Breast epithelium (tissue), 4 donors: ENCODE measurements at places on chromosomes 6 and 20.

DNA sequence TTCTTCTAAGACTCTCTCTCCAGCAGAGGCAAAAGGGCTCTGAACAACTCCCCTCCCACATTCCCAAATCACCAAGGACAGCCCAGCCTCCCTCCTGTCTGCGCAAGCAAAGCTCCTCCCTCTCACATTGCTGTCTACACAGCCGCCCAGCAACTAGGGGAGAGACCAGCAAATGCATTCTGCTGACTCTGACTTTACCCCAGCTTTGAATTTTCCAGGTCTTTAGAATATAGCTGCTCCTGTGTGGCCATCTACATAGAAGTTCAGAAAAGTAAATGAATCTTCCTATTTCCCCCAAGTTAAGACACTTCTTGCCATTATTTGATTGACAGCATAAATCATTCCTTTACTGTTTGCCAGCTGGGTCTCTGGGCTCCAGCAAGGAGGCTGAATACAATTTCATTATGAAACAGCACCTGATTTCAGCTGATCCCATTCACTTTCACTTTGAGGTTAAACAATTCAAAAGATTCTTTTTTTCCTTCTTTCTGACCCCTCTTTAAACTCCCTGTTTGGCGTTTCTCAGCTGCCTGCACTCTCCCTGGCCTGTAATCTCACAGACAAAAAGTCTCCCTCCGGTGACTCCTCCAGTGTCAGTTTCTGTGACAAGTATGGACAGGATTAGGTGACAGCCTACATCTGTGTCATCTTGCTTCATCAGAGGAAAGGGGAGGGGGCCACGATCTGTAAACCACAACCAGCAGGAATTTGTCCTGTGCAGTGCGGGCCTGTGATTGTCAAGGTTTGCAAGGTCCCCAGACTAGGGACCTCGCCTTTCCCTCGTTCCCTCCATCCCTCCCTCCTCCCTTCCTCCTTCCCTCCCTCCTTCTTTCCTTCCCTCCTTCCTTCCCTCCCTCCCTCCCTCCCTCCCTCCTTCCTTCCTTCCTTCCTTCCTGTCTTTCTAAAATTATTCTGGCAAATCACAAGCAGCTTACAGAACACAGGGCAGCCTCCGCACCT is 205.6 kb upstream of the RIN2 start:
- DNase-seq, result peak; percentile 81

- DNase-seq, result no peak
Measured at GRCh38 chr20:49979030-49979832, 3.5 kb upstream of the SNAI1 start.

DNA sequence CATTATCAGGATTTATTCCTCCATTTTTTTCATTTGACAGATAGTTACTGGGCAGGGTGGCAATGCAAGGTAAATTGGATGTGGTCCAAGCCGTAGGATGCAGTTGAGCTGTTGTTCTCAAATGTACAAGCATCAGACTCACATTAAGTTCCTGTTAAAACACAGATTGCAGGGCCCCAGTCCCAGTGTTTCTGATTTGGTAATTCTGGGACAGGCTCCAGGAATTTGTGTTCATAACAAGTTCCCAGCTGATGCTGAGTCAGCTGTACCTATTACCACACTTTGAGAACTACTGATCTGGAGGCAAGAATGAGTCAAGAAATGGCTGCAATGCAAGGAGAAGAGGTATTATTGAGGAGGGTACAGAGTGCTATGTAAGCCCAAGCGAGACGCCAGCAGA is 11.7 kb downstream of the TMEM244 start:
- DNase-seq, result no peak

- DNase-seq, result no peak
Measured at GRCh38 chr20:18567739-18568091, 483 bp downstream of the SMIM26 start.

DNA sequence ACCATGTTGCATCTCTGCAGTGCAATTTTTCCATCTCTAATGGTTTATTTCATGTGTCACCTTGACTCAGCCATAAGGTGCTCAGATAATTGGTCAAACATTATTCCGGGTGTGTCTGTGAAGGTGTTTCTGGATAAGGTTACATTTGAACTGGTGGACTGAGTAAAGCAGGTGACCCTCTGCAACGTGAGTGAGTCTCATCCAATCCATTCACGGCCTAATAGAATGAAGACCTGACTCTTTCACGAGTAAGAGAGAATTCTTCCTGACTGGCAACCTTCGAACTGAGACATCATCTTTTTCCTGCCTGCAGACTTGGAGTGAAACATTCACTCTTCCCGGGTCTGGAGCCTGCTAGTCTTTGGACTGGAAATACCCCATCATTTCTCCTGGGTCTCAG is 77.1 kb upstream of the SLC22A23 start:
- no peak for DNase-seq

DNA sequence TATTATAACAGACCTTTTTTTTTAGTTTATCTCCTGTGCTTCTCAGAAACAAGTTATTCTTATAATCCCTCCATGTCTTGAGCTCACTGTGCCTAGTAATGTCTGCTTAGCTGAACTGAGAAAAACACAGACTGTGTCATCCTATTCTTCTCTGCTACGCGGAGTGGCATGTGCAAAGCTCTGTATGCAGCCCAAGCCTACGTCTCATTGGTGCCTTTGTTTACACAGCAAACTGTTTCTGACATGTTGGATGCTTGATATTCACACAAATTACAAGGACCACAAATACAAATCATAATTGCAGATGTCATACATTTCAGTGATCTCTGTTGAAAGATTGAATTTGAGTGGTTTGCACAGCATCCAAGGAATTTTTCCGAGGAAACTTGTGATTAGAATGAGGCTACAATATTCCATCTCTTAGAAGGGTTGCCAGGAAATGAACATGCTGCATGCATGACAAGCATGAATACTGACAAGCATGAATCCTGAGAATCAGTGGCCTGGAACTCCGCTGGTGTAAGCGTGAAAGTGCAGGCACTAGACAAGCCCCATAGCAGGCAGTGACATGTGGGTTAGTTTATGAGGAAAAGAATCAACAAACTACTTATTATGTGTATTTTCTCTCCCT is 128.4 kb upstream of the SGK1 start:
- DNase-seq, result no peak

DNA sequence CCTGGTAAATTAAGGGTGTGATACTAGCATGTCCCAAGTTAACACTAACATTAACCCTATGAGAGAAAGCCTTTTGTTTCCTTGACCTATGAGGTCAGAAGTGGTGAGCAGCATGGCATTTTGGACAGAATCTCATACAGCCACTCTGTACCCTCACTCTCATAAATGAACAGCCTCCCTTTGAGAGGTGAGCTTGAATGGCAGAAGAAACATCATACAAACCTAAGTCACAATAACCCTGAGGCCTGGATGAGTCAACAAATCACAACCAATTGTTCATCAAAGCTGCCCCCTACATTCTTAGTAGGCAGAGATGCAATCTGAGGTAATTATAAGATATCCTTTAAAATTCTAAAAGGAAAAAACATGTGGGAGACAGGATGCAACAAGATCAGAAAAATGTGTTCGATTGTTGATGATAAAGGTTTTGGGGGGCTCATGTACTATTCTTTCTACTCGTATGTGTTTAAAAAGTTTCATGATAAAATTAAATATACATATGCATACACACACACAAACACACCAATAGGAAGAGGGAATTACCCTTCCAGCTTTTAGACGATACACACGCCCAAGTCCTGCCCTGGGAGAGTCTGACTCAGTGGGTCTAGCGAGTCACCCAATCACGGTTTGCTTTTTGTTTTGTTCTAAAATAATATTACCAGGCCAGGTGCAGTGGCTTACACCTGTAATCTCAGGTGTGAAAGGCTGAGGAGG is 117.3 kb downstream of the ARHGAP18 start:
- no peak for DNase-seq

GRCh38 chr20:37401282-37401929 is 55.5 kb downstream of the SRC start:
- no peak for DNase-seq

GRCh38 chr6:53306819-53307347 is 41.9 kb downstream of the ELOVL5 start:
- DNase-seq, result no peak

DNA sequence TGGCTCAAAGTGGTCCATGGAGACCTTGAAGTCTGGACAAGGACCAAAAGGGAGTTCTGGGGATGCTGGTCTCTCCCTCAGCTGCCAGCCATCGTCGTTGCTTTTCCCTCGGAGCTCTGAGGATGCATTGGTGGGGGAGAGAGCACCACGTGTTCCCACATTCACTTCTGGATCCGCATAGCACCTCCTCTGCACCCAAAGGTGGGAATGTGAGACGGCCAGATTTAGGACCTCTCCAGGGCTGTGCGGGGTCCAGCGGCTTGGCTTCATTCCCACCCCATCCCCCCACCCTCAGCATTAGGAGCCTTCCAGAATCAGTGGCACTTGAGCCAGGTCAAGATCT is 1.1 kb downstream of the EPB41L1 start:
- DNase-seq, result no peak

GRCh38 chr6:13140980-13141379 is 187.4 kb downstream of the TBC1D7 start:
- DNase-seq, result no peak

DNA sequence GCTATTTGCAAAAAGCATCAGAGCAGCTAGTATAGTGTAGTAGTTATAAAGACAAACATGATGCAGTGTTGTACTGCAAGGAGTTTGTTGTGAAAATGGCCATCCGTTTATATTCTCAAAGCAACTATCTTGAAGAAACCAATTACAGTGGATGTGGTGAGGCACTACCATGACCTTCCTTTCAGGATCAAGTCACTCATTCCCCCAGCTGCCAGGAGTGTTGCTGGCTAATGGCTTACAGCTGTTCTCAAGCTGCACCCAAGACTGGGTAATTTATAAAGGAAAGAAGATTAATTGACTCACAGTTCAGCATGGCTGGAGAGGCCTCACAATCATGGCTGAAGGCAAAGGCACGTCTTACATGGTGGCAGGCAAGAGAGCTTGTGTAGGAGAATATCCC is 29.0 kb downstream of the ADGRF4 start:
- no peak for DNase-seq

GRCh38 chr20:11891077-11891775 is 26.5 kb upstream of the BTBD3 start:
- DNase-seq, result no peak

- no peak for DNase-seq
Measured at GRCh38 chr20:16124491-16124890, 448.8 kb downstream of the KIF16B start.

DNA sequence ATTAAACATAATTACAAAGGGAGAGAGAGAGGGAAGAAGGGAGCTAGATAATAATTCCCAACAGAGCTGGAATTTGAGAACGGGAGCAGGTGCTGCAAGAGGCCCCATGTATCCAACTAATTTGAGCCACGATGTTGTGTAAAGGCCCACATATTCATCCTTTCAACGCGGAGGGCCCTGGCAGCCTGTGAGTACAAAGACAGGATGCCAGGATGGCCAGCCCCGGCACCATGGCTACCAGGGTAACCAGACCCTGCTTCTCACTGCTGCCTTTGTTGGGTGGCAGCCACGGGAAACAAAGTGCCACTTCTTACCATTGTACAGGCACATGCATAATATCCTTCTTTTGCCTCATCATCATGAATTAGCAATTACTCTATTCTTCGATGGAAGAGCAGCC is 492.0 kb upstream of the NRSN1 start:
- DNase-seq, result no peak

GRCh38 chr6:137150072-137150471 is 23.4 kb downstream of the IL22RA2 start:
- no peak for DNase-seq

GRCh38 chr6:57421503-57421902 is 104.1 kb downstream of the PRIM2 start:
- no peak for DNase-seq

DNA sequence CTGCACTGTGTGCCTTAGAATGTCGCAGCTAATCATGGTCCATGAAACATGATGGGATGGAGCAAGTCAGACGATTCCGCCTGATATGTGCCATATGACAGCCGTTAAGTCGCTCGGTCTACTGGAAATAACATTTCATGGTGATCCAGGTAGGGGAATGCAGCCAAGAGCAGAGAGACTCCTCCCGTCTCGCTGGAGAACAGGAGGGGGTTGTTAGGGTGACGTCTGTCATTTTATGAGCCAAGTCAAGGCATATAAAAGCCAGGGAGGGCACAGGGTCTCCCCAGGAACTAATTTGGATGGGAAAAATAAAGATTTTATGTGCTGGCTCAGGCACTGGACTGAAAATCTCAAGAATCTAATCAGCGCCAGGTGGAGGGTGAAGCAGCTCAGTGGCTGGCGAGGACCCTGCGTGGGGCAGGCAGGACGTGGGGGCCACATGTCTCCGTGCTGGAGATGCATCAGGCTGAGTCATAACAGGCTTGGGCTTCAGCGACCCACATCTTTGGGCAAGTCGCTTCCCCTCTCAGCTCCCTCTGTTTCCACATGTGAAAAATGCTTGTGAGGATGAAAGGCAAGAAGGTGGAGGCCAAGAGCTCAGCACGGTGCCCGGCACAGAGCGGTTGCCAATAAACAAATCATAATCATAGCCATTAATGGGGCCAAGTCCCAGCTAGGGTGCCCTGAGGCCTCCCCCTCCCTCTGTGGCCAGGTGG is 234.6 kb downstream of the ANKRD60 start:
- peak; percentile 65 for DNase-seq

DNA sequence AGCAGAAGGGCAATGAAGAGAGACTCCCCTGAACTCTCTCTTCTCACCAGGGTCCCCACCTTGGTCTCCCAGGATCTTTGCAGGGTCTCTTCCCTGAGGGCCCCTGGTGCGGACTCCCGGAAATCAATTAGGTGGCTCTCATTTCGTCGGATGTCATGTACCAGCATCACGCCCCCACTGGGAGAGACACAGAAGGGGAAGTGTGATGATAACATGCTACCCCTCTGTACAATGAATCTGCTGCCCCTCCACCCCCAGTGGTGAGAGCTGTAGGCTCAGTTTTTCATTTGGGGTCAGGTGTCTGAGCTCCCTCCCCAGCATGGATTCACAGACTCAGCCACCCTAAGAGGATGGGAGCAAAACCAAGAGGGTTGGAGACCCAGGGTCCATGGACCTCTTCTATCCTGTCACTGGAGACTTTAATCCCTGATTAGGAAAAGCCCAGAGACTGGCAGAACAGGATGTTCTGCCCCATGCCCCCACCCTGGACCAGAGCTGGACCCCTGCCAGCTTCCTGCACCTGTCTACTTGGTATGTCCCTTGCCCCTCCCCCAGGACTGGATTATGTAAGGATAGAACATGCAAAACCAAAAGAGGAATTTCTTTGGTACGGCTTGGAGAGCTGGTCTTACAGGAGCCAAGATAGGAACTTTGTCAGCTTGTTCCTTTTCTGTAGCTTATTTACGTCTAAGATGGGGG is 11.1 kb downstream of the GGT7 start:
- no peak for DNase-seq
